ENCODE measurements at places on chromosomes 11 and 22.
A peak's percentile ranks its signal among the peaks of the same experiment; 100 is the strongest.

DNA sequence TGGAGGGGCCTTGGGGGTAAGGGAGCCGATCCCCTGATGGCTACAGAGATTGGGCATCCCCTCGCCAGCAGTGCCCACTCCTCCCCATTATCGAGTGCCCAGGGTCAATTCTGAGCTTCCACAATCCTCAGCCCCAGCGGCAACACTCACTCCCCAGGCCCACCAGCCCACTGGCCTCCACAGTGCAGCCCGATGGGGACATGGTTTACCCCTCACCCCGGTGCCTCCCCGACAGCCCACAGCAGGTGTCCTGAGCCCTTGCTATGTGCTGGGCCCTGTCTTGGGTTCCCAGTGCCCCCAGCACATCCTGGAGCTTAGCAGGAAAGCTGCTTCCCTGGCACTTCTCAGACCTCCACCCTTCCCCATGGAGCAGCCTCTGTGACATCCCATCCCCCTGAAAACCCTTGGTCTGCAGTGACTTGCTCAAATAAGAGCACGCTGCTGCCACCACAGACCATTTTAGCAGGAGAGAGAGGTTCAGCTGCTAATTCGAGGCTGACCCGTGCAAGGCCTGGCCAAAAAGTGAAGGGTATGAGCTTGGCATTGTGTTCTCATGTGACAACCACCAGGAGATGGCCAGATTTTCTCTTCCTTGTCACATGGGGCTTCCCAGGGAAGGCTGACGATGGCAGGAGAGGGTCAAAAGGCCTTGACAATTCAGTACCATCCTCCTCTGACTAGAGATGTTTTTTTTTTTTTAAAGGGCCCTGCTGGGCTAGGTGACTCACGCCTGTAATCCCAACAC, 23.6 kb downstream of the KCNJ4 start:
- H3K4me3 ChIP-seq: no peak overlapping the region
- DNase-seq: no peak
- H3K4me1 ChIP-seq: peaks cover 3% of the 10 kb centered on the region
- no peaks in the 10 kb centered on the region for H3K36me3 ChIP-seq
- H3K27ac ChIP-seq: no peak overlapping the region

DNA sequence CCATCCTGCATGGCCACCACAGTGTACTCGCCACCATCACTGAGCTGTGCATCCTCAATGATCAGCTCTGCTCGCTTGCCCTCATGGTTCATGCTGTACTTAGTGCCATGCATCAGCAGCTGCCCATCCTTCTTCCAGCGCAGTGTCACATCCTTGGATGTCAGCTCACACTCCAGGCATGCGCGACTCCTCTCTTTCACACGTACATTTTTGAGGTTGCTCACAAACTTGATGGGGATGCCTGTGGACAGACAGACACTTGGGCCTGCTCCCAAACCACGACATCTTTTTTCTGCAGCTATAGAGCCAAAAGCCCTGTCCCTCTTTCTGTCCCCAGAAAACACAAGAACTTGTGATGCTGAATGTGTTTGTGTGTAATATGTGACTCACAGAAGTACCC, 10.5 kb downstream of the IGSF22 start:
- no peaks in the 10 kb centered on the region for H3K36me3 ChIP-seq
- no peak overlapping the region for H3K27ac ChIP-seq
- H3K4me1 ChIP-seq: peaks cover 5% of the 10 kb centered on the region
- H3K4me3 ChIP-seq: no peak overlapping the region
- no peak for DNase-seq

- H3K27me3 ChIP-seq: peaks cover 2% of the 10 kb centered on the region
- H3K27ac ChIP-seq: no peak overlapping the region
- no peaks in the 10 kb centered on the region for H3K36me3 ChIP-seq
- no peak overlapping the region for H3K4me3 ChIP-seq
These were observed 3.9 kb downstream of the OR51B4 start for GRCh38 chr11:5297721-5298323.

DNA sequence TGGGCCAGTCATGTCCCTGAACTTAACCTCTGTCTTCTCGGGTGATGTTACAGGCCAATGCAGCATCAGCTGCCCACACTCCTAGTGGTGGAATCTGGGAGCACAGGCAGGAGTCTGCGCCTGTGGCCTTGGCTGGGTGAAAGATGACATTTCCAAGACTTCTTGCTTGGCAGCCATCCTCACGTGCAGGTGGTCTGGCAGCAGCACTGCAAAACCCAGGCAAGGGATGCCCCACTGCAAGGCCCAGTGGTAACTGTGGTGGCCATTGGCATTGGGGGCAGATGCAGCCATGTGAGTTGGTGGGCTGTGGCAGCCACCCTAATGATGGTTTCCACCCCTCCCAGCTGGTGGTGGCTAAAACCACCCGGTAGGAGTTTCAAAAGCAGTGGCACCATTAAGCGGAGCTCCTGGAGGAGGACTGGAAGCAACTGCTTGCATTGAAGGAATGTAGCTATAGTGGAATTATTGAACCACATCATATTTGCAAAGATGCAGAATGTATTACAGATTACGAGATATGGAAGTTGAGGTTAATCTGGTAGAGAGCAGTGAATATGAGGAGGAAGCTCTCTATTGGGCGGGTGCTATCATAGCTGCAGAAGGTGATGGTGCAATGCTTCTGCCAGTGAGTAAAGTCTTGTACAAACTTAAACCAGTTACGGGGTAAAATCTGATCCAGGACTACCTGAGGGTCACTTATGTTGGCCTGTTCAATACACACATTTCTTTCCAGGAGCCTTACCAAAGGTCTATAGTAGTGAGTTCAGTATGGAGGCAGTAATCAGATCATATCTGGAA, 120.7 kb upstream of the TOP3B start:
- H3K27ac ChIP-seq: no peak overlapping the region
- no peak for DNase-seq
- peaks cover 59% of the 10 kb centered on the region for H3K27me3 ChIP-seq
- no peaks in the 10 kb centered on the region for H3K4me1 ChIP-seq
- H3K4me3 ChIP-seq: no peak overlapping the region
- H3K36me3 ChIP-seq: no peaks in the 10 kb centered on the region

DNA sequence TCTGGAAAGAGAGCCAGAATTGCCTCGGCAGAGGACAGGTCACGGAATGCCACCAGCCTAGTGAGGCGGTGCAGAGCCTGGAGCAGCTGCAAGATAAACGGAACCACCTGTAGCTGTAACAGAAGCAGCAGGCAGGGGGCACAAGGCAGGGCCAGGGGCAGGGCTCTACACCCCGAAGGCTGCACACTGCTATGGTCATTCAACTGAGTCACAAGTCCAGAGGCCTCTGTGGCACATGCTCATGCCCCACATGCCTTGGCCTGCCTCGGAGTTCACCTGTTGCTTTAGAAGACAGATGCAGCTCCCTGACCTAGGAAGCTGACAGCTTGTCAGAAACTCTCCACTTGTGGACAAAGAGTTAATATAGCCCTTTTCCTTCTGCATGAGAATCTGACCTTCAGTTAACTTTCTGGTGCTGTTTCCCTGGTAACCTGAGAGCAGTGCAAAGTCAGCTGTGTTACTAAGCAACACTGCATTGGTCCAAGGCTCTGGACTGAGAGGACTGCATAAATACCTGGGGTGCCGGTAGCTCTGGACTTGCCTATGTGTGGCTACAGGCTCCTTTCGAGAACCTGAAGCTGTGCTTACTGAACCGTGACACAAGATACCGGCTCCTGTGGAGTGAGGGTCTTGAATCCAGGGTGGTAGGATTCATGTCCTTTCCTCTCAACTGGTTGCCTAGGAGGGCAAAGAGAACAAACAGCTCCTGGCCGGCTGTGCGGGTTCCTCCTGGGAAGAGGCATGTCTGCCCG, 10.5 kb downstream of the COMMD9 start:
- no peaks in the 10 kb centered on the region for H3K27me3 ChIP-seq
- H3K36me3 ChIP-seq: peaks cover 34% of the 10 kb centered on the region
- no peak for DNase-seq

- H3K4me3 ChIP-seq: no peak overlapping the region
- no peaks in the 10 kb centered on the region for H3K27me3 ChIP-seq
- no peak overlapping the region for H3K27ac ChIP-seq
- H3K36me3 ChIP-seq: no peaks in the 10 kb centered on the region
- H3K4me1 ChIP-seq: peaks cover 19% of the 10 kb centered on the region
These were observed 173.4 kb upstream of the BDNF start for GRCh38 chr11:27873664-27874063.

- no peak for DNase-seq
- H3K36me3 ChIP-seq: peaks cover 46% of the 10 kb centered on the region
- peaks cover 5% of the 10 kb centered on the region for H3K4me1 ChIP-seq
- H3K27ac ChIP-seq: no peak overlapping the region
- H3K27me3 ChIP-seq: no peaks in the 10 kb centered on the region
- H3K4me3 ChIP-seq: no peak overlapping the region
These were observed 51.7 kb downstream of the ZNF143 start for GRCh38 chr11:9512370-9513019.

- H3K27me3 ChIP-seq: peaks cover 18% of the 10 kb centered on the region
- H3K4me1 ChIP-seq: no peaks in the 10 kb centered on the region
- H3K4me3 ChIP-seq: no peak overlapping the region
- H3K27ac ChIP-seq: no peak overlapping the region
These were observed 389.6 kb upstream of the SYN3 start for GRCh38 chr22:33447733-33448132.

GRCh38 chr22:36409911-36410756, 22.4 kb upstream of the MYH9 start:
- peak; percentile 92 for DNase-seq
- peak overlapping the region; percentile 72 for H3K4me3 ChIP-seq
- peaks cover 14% of the 10 kb centered on the region for H3K4me1 ChIP-seq
- no peaks in the 10 kb centered on the region for H3K36me3 ChIP-seq
- no peaks in the 10 kb centered on the region for H3K27me3 ChIP-seq

DNA sequence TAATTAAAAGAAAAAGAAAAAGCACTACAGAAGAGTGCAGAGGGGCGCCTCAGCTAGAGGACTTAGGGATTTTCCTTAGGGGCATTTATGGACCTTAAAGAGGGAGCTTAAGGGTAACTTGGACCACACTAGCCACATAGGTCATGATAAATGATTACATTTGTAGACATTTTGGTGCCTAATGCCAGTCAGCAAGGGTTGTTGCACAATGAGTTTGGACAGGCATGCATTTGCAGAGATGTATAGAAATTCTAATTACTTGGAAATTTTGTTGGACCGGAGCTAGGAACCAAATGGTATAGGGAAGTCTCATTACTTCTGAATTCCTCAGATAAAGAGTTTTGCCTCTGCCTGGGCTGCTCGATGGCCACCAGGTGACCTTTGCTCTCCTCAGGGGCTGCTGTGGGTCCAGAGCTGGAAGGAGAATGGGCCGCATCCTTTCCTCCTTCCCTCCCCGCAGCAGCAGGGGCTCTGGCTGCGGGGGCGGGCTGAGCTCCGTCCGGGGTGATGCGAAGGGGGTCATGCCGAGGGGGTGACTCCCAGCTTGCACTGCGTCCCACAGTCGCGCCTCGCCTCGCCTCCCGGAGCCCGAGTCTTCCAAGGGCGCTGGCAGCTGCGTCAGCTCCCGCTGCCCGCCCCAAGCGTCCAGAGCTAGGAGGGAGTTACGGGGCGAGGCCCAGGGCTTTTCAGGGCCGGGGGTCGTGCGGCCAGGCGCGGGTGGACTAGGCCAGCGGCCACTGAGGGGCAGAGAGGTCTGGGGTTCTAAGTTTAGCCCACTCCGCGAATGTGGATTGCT, 20.3 kb upstream of the MALAT1 start:
- H3K27me3 ChIP-seq: no peaks in the 10 kb centered on the region
- no peak for DNase-seq
- H3K27ac ChIP-seq: peak overlapping the region; percentile 82
- peaks cover 30% of the 10 kb centered on the region for H3K4me1 ChIP-seq
- no peak overlapping the region for H3K4me3 ChIP-seq

DNA sequence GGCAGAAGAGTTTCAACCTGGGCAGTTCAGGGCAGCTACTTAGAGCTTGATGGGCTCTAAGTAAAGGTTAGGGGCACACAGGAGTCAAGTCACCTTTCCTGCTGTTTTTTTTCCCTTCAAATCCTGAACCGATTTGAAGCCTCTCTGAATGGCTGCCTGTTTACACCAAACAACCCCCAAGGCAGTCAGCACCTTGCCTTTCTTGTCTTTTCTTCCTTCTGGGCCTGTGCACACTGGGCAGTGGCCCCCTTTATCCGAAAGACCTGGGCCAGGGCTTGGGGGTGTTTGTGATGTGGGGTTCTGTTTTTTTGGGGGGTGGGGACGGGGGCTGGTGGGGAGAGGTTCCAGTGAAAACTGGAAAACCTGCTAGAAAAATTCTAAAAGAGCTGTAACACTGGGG, 4.3 kb downstream of the RSPH14 start:
- DNase-seq: no peak
- peaks cover 16% of the 10 kb centered on the region for H3K4me1 ChIP-seq
- no peaks in the 10 kb centered on the region for H3K36me3 ChIP-seq
- H3K27ac ChIP-seq: no peak overlapping the region

- no peak for DNase-seq
- peaks cover 6% of the 10 kb centered on the region for H3K36me3 ChIP-seq
- no peak overlapping the region for H3K4me3 ChIP-seq
- peak overlapping the region; percentile 58 for H3K27ac ChIP-seq
These were observed 16.6 kb upstream of the CHKA start for GRCh38 chr11:68137833-68138232.

- no peaks in the 10 kb centered on the region for H3K27me3 ChIP-seq
- H3K36me3 ChIP-seq: no peaks in the 10 kb centered on the region
- H3K27ac ChIP-seq: no peak overlapping the region
These were observed 1237.1 kb downstream of the FAM181B start for GRCh38 chr11:81496601-81497000.

DNA sequence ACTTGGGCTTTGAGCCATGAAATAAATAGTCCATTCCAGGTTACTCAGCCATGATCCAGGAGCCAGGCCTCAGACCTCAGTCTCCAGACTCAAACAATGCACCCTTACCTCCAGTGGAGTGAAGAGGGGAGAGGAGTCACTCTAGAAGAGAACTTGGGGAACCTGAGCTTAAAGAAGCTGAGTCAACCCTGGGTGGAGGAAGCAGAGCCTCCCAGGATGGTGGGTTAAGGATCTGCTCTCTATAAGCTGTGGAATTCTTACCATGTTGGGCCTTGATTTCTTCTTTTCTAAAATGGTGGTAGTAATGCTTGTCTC, 113.2 kb downstream of the NECTIN1 start:
- DNase-seq: no peak
- no peaks in the 10 kb centered on the region for H3K36me3 ChIP-seq
- H3K27me3 ChIP-seq: peaks cover 5% of the 10 kb centered on the region

DNA sequence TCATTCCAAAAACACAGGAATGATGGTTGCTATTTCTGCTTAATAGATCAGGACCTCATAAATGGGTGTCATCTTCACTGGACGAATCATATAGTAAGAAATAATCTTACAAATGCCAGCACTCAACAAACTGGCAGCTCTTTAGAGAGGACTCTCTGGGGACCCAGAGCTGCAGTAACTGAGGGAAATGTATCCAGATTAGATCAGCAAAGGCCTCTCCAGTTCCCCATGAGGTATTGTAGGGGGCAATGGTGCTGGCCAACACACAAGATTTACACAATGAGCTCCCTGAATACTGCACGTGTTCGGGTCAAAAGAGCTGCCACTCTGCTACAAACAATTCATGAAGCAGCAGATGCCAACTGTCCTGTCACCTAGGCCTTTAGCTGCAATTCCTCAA, 110.2 kb downstream of the RBFOX2 start:
- H3K4me3 ChIP-seq: no peak overlapping the region
- no peak overlapping the region for H3K27ac ChIP-seq
- H3K27me3 ChIP-seq: no peaks in the 10 kb centered on the region

All from mesothelial cell of epicardium (in vitro differentiated cells).